Fibroblast of skin of left biceps (primary cell): ENCODE measurements at places on chromosomes 12 and 14.

- DNase-seq: no peak
Observed at GRCh38 chr14:96102081-96102856, 63.1 kb downstream of the C14orf132 start.

- no peak for DNase-seq
Observed at GRCh38 chr12:54300732-54301427, at the start of gene NFE2. TSS of gene NFE2 (minus strand) at chr12:54301015. CDS start at chr12:54295248, 5,767 bp downstream.

DNA sequence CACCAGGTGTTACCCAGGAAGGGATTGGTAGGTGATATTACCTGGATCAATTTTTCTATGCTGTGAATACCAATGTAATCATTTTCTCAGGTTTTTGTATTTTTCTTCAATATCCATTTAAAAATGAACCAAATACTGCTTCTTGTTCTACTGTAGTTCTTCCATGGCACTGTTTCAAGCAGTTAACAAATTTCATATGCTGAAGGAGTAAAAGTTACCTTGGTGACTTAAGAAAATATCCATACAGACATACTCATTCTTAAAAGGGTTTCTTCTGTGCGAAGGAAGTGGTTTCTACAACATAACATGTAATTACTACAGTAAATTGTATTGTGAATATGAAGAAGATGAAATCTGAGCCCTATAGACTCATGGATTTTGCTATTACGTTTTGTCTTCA is 222.5 kb downstream of the TMEM117 start:
- DNase-seq: no peak

DNA sequence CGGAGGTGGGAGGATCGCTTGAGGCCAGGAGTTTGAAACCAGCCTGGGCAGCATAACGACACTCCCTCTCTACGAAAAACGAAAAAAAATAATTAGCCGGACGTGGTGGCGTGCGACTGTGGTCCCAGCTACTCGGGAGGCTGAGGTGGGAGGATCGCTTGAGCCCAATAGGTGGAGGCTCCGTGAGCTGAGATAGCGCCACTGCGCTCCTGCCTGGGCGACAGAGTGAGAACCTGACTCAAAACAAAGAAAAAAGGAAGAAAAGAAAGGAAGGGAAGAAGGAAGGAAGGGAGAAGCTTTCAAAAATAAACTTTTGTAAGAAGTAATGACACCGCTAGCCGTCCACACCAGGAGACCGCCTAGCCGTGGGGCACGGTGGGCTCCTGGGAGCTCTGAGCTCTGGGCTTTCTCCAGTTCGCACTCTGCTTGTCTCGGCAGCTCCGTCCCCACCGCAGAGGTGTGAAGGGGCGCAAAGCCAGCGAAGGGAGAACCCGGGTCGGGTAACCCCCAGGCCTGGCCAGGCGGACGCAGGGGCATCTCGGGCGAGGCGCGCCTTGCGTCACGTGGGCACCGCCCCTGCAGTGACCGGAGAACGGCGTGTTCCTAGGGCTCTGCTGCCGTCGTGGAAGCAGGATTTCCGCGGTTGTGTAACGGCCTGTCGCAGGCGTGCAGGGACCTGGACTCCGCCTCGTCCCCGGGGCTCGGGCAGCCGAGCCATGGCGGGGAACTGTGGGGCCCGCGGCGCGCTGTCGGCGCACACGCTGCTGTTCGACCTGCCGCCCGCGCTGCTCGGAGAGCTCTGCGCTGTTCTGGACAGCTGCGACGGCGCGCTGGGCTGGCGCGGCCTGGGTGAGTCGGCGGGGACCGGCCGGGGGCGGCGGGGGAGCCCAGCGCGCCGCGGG is at the start of gene IRAK3:
Gene IRAK3, plus strand, starts transcription at position 631 of the 902 bp plus-strand sequence. Its CDS starts 86 bp downstream, at position 717.
- no peak for DNase-seq

DNA sequence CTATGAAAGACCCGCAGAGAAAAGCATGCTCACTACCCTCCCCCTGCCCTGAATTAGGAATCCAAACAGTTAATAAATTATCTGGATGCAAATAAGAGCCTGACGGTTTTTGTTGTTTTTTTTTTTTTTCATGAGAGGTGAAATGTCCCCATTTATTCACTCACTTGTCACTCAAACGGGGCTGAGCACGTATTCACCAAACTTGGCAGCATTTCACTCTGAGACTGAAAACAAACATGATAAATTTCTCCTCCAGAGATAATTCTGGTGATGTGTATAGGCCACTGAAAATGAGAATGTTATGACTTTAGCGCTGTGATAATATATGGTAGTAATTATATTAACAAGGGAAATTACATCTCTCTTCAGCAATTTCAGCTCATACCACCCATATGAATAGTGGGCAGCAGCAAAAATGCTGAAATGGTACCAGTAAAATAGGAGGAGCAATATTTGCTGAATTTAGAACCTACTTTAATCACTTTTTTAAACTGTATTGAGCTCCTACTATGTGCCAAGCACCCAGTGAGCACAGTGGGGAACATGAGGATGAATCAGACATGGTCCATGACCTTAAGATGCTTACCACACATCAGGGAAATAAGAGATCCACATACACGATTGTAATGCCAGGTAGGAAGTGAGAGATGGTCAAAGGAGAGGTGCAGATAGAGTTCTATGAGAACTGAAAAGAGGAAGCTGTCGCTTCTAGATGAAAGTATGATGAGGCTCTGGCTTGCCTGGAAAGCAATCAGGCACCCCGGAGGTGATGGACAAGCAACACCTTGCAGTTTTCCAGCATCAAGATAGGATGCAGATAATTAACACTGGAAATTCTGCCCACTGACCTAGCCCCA is 286.5 kb upstream of the TMPO start:
- no peak for DNase-seq

- DNase-seq: peak; percentile 35
Observed at GRCh38 chr14:59055439-59056045, 132.9 kb upstream of the DAAM1 start.

DNA sequence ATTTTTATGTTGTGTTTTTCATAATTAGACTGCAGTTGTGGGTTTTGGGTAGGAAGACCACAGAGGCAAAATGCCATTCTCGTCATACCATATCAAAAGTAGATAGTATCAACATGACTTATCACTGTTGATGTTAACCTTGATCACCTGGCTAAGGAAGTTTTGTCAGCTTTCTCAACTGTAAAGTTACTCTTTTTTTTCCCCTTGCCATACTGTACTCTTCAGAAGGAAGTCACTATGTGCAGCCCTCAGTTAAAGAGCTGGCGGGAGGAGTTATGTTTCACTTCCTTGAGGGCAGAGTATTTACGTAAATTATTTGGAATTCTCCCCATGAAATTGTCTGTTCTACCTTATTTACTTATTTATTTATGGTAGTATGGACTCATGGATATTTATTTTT is 78.7 kb downstream of the PRORP start:
- DNase-seq: no peak

DNA sequence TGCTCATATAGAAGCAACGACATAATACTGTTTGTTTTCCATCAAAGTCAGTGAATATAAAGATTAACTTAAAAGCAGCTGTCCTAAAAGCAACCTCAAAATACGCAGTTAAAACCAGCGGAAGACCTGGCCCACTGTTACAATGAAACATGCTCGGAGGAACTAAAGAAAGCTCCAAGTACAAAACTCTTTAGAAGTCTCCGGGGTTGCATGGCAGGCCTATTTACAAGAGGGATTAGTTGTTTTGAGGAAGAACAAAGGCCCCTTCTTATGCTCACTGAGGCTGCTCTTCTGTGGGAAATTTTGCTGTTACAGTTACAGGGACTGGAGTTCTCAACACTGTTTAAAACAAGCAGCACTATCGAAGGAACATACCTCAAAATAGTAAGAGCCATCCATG is 75.9 kb upstream of the C12orf71 start:
- no peak for DNase-seq

- no peak for DNase-seq
Observed at GRCh38 chr14:71398450-71398849, 491.2 kb downstream of the PCNX1 start.

DNA sequence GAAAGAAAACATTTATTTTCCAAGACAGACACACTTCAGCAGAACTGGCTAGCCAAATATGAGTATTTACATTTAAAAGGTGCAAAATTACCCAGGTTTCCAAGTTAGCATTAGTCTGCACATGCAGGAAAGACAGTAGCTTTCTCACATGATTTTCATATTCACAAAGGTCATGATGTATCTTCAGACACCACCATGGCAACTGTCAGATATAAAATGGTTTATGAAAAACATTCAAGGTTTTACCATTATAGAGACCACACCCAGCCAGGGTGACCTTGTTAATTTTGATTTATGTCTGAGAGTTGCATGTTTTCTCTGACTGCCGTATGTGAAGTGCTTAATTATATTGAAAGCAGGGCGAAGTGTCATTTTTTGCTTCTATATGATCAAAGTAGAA is 91.2 kb downstream of the GXYLT1 start:
- no peak for DNase-seq

DNA sequence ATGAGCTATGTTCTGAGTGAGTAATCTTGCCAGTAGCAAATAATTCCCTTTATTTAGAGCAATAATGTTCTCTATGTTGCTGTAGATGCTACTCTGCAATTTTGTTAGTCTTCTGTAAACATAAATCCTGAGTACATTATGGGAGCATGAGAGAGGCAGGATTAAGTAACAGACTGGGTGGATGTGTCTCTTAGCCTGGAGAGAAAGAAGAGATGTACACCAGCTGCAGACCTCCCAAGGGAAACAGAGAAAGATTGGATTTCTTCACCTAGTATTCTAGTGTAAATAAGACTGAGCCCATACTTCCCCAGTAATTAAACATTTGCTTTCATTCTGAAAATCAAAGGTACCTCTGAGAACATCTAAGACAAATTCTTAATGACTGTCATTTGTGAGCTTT is 564.0 kb downstream of the TRHDE start:
- DNase-seq: no peak

DNA sequence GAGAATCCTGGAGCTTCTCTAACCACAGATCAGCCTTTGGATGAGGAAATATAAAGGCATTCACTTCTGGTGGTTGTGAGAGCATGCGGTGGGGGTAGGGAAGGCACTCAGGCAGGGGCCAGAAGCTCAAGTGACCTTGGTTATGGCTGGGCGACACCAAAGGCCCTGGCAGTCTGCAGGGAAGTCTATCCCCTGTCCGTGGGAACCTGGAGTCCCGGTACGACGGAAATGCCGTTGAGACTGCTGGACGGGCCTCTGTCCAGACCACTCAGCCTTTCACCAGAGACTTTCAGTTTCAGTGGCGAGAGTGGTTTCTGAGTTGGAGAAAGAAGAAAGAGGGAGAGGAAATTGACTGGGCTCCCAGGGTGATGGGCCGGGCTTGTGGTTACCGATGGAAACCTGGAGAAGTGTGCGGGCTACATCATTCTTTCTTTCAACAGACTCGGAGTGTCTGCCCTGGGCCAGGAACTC is 20.9 kb downstream of the ISCA2 start:
- peak; percentile 34 for DNase-seq

- no peak for DNase-seq
Observed at GRCh38 chr12:104473374-104473983, 16.7 kb downstream of the CHST11 start.

DNA sequence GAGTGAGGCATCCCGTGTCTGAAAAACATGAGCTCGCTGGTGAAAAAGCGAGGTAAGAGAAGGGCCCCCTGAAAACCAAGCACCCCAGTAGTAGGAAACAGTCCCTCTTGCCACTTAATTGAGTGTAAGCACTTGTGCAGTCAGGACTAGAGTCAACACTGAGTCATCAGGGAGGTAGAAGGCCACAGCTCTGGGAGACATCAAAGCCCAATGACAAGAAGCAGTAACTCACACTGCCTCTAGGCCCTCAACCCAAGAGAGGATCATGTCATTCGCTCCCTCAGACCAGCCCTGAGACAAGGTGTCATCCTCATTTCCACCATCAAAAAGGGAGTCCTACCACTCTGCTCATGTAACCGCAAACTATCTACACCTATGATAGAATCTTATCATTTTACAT is 17.8 kb downstream of the POMT2 start:
- DNase-seq: no peak

- no peak for DNase-seq
Observed at GRCh38 chr12:40055776-40056175, 50.1 kb downstream of the SLC2A13 start.

DNA sequence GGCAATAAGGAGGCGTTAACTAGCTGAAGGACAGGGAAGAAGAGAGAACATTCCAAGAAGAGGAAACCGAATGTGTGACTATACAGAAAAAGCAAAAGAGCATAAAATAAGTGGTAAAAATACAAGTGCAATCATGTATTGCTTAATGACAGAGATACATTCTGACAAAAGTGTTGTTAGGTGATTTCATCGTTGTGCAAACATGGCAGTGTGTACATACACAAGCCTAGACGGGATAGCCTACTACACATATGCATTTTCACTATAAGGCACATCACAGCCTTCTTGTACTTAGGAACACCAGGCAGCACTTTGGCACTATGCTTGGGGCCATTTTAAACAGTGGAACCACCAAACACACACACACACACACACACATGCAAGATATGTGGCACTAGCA is 299.3 kb downstream of the BCAT1 start:
- no peak for DNase-seq

GRCh38 chr14:94345344-94346064 is 22.4 kb upstream of the SERPINA6 start:
- DNase-seq: peak; percentile 63

GRCh38 chr14:69092840-69093422 is 60.0 kb downstream of the DCAF5 start:
- no peak for DNase-seq

DNA sequence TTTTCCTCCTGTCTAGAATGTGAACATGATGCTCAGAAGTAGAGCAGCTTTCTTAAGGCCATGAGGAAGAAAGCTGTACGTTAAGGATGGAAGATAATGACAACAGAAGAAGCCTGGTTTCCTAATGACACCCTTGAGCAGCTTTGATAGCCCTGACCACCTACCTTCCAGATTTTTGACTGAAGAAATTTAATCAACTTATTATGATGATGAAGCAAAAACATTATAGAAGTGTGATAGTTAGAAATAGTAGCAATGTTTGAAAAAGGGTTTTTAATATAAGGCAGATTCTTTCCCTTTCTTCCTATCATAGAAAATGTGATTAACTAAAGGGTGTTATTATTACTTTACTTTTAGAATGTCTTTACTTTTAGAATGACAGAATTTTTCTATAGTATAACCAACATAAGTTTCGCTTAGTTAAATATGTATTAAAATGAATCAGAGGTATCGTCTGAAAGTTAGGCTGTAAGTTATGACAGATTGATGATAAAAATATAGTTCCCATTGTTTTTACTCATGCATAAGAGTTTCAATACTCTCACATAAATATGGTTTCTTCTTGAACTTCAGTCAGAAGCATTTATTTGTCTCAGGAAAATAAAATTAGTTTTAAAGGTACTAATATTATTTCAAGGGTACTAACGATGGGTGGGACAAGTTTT is 50.1 kb upstream of the PPFIA2 start:
- DNase-seq: no peak

DNA sequence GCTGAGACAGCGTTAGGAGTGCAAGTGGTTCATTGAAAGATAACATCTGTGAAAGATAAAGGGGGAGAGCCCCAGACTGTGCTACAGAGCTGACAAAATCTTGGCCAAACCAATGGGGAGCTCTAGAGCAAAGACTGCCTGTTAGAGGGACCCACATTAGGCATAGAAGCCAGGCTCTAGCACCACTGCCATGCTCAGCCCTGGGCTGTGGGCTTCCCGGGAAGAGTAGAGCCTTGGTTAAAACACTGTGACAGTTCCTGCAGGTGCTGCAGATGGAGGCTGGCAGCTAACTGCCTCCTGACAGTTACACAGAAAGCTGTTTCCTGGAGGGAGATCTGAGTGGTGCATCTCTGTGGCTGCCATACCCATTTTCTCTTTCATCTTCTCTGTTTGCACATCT is 23.0 kb downstream of the TSHR start:
- DNase-seq: no peak

- DNase-seq: no peak
Observed at GRCh38 chr14:24456980-24457379, 14.4 kb upstream of the SDR39U1 start.
